AG10803 (cell line): ENCODE measurements at places on chromosomes 3 and 15.

- no peak for DNase-seq
Observed at GRCh38 chr3:11791339-11792200, 55.1 kb downstream of the TAMM41 start.

GRCh38 chr3:120841264-120841663 is 66.7 kb upstream of the STXBP5L start:
- no peak for DNase-seq

DNA sequence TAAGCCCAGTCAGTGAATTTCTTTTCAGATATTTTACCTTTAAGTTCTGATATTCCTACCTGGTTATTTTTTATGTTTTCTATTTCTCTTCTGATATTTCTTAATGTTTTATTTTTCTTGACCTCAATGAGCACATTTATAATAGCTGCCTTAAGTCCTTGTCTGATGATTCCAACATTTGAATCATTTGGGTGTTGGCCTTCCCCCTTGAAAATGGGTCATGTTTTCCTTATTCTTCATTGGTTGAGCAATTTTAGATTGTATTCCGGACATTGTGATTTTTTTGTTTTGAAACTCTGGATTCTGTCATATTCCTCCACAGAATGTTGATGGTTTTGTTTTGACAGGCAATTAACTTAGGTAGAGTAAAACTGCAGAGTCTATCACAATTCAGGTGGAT is 9.7 kb upstream of the ACKR4 start:
- DNase-seq = no peak

DNA sequence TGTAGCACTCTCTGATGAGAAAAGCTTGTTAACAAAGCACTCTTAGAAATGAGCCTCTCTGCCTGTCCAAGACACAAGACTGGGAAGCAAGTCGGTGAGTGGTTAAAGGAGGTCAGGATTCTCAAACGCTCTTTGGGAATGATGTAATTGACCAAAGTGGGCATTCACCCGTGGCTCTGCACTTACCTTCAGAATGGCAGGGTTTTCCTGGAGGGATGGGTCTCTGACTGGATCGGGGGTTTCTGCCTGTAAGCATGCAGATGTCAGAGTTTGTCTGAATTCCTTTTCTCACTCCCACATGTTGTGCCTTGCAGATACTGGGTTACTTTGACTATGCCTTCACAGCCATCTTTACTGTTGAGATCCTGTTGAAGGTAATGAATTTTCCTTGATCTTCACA is 106.3 kb downstream of the CHDH start:
- DNase-seq = no peak
